WERI-Rb-1 (cell line): ENCODE measurements at places on chromosomes 3 and 15.

- no peak for DNase-seq
These were observed 118.2 kb upstream of the RAP2B start for GRCh38 chr3:153043729-153044328.

DNA sequence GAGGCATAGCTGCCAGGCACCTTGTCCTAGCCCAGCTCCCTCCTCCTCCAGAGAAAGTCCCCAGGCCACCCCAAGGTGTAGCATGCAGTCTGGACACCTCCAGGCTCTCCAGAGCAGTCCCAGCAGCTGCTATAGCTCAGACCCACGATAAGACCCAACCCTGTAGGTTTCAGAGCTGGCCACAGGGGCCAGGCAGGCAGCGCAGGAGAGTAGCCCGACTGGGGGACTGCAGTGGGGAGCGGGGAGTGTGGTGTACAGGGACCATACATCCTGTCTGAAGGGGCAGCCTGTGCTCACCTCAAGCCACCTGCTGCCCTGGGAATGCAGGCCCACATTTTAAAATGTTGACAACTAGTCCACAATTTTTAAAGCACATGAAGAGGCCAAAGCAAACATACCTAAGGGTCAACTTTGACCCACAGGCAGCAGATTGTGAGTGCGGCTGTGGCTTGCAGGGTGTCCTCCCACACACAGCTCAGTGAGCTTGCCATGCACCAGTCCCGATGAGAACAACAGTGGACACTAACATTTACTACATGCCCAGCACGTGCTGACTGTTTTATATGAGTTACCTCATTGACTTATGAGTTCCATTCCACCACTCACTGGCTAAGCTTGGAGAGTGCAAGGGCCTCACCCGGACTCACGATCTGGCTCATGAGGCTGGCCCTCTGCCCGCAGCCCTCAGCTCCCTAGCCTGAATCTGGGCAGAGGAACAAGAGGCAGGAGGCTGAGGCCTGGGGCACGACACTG is 81.4 kb downstream of the DNAJB8 start:
- no peak for DNase-seq

- peak; percentile 88 for DNase-seq
These were observed 22.4 kb downstream of the PLA2G4F start for GRCh38 chr15:42133886-42134502.

DNA sequence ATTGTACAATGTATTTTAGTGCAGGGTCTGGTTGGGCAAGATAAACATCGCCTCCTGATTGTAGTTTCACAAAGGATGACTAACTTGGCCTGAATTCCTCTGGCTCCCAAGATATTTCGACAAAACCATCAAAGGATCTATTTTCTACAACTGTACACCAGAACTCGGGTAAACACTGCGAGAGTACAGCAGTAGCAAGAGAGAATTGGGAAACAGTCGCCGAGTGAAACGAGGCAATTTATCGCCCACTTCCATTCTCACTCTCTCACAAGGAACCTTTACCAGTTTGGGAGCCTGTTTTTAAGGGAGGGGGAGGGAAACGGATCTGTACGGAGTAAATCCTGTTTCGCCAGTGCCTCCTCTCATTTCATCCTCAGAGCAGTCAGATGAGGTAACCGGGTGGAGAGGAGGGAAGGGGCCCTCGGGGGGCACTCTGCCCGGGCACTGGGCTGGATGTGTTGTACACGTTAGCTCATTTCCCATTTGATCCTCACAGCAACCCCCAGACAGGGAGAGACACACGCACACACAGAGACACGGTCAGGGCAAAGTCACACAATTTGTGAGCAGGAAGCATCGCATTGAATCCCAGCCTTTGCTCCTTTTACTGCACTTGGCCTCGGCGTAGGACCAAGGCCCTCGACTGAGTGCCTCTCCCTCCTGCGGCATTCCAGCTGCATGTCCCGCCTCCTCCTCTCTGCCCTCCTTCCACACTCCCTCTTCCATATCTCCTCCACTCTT is 120.1 kb downstream of the LIPC start:
- no peak for DNase-seq

DNA sequence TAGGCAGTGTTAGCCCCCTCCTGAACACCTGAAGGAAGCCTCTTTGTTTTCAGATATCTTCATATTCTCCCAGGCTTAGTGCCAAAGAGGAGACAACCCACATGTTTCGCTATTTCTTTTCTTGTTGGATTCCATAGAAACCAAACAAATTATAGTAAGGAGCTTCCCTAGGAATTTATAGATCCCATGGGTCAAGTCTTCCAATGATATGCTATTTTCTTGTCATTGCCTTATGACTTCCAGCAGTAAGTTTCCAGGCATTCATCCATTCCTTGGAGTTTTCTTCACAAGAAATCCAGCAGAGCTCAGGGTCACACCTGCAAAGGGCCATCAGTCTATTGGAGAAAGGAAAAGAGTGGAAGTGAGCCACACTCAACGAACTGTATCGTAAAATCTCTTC is 9.9 kb upstream of the KCNMB2 start:
- no peak for DNase-seq

GRCh38 chr15:32636908-32637567 is 4.5 kb upstream of the SCG5 start:
- no peak for DNase-seq

DNA sequence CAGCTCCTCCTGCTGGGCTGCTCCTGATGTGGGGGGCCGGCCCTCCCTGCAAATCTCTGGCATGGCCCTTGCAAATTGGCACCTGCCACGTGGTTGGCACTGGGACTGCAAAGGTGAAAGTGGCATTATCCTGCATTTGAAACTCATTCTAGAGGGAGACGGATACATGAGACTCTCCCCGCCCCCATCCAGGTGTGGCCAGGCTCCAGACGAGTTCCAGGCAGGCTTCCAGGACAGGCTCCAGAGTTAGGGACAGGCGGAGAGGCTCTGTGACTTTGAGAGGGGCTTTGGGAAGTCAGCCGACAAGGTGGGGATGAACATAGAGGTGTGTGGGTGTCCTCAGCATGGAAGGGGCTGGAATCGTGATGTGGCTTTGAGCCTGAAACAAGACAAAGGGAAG is 178.5 kb downstream of the APBA2 start:
- DNase-seq, result no peak

DNA sequence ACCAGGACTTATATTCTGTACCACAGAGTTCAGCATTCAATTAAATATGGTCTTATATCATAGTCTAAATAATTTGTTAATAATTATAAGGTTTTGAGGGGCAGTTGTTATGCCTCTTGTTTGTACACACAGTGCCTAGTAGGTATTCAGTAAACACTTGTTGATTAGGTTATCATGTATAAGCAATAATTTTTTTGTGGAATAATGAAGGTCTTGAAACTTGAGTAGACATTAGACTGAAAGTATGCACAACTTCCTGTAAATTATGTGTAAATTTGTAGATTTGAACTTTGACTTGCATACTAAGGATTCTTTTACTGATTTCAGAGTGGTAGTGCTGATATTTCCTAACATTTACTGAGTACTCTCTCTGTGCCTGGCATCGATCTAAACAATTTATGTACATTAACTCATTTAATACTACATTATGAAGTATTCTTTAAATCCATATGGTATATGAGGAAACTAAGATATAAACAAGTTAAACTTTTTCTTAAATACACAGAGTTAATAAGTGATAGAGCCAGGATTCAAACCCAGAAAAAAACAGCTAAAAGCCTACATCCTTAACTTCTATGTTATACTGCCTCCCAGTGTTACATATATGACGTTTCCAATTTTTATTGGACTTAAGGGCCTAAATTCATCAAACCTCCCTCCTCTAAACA is 65.1 kb downstream of the GLCE start:
- DNase-seq, result no peak

DNA sequence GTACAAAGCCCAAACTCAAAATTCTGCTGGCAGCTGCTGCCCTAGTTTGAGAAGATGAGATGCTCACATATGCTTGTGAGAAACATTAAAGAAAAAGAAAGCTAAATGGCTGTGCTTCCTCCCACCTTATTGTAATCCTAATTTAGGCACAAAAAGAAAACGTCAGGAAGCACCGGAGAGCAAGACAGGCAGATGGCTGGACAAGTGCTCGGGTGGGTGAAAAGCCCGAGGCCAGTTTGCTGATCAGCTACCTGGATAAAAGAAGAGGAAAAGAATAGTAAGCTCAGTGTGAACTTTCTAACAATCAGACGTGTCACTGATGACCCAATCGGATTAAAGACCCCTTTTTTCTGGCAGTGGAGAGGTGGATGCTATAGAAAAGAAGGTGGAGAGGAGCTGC is 368.0 kb upstream of the ATP10A start:
- no peak for DNase-seq

GRCh38 chr3:77190374-77190773 is 150.5 kb downstream of the ROBO2 start:
- DNase-seq, result no peak

GRCh38 chr3:141408596-141408995 is 40.3 kb downstream of the ZBTB38 start:
- DNase-seq, result no peak

DNA sequence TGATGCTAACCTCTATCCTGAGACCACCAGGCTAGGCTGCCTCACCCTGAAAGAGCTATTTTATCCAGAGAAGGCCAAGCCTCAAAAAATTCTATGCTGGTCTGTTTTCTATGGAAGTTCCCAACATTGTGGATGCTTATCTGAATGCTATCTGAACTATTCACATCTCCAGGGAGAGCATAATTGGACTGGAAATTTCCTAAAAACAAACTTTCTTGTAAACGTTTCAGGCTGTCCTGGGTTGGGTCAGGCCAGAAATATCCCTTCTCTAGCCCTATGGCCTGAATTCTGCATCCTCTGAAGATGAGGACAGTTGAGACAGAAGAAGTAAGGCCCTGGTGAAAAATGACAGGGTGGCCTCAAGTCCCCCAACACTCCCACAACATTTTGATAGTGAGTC is 706.4 kb upstream of the NR2F2 start:
- no peak for DNase-seq

DNA sequence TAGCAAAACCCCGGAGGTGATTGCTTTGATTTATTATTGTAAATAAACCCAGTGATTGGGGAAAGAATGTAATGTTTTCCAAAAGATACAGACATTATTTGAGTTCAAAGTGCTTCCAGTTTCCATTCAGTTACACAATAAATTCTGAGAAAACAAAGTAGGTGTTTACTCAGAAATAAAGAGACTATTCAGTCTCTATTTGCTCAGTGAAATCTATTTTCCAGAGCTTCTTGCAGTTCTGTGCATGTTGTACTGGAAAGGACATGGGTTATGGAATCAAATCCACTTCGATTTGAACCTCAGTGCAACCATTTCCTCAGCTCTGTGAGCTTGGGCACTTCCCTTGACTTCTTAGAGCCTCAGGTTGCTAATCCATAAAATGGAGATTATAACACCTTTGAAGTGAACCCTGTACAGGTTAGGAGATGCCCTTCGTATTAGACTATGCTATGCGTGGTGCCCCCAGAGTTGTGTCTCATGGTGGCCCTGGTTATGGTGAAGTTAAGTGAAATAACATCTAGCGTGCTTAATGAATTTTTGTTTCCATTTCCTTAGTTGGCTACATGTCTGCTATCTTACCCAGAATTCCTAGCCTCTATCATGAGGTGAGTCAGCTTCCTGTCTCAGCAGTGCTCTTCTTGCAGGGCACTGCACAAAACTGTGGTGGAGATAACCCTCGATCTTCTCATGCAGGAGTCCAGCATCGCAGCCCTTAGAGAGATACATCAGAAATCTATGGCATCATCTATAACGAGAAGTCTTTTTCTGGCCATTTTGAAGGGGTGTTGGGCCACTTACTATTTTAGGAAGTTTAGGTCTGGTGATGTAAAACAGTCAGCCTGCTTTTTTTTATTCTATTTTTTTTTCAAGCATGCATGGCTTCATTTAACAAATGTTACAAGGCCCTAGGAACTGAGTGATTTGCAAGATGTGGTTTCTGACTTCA is 97.7 kb downstream of the RPL39L start:
- no peak for DNase-seq

GRCh38 chr3:10504171-10505049 is 976 bp downstream of the ATP2B2 start:
- no peak for DNase-seq

DNA sequence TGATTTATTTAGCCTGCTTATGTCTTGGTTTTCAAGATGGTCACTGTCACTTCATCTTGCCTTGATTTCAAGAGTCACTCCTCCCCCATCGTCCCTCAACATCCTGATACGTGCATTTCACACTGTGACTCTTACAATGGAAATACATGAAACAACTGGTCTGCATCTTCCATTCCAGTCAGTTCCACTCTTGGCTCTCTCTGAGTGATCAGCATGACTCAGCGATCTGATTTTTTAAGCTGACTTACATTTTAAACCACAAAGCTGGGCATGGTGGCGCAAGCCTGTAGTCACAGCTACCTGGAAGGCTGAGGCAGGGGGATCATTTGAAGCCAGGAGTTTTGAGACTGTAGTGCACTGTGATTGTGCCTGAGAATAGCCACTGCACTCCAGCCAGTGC is 271.2 kb upstream of the ROPN1 start:
- DNase-seq, result no peak

GRCh38 chr15:101483462-101483861 is 6.0 kb downstream of the PCSK6 start:
- no peak for DNase-seq

GRCh38 chr3:105399611-105400010 is 32.9 kb downstream of the ALCAM start:
- DNase-seq, result no peak

GRCh38 chr3:177917234-177917861 is 618.9 kb upstream of the KCNMB2 start:
- no peak for DNase-seq

GRCh38 chr3:194810076-194810475 is 124.4 kb downstream of the FAM43A start:
- no peak for DNase-seq

- DNase-seq, result no peak
These were observed 34.2 kb upstream of the SKIL start for GRCh38 chr3:170323331-170323730.

- DNase-seq, result no peak
These were observed 49.3 kb downstream of the HES1 start for GRCh38 chr3:194185221-194185620.

DNA sequence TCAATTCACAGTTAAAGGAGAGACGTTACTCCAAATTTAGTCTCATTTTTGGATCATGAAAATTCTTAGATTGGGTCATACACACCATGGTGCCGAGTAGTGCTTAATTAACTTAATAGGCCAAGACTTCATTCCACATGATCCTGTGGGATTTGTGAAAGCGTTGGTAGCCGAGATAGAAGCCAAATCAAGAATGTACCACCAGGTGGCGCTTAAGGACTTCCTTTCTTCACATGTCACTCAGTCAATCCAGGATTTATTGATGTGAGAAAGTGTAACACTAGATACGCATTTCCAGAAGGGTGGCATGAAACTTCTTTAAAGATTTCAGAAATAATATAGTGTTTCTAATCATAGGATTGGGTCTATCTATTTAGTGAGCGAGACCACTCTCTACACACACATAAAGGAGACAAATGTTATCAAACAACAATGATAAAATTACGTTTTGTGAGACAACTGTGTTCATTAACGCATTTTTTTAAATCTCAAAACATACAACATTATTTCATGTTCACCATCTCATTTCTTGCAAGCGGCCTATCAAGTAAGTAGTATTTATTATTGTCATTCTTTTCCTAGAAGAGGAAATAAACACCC is 436.1 kb downstream of the CHL1 start:
- DNase-seq, result peak; percentile 78

GRCh38 chr3:25854635-25855034 is 64.7 kb downstream of the OXSM start:
- no peak for DNase-seq

- no peak for DNase-seq
These were observed 10.0 kb upstream of the UTS2B start for GRCh38 chr3:191340351-191340750.

- DNase-seq, result no peak
These were observed 35.5 kb downstream of the ATP8B4 start for GRCh38 chr15:50083424-50084025.
